ENCODE measurements at places on chromosomes 3 and 15.
A peak's percentile ranks its signal among the peaks of the same experiment; 100 is the strongest.

DNA sequence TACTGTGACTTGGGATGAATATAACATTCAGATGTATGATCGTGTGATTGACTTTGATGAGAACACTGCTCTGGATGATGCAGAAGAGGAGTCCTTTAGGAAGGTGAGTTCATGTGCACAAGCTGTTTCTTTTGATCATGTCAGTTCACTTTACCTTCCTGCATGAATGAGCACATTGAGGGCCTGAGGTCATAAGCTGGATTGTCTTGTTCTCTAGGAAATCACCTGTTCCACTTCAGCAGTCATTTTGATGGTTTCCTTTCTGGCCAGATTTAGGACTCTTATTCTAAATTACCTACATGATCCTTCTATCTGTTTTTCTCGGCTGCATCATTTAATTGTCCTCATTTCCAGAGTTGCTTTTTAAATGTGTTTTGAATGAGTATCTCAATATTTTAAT lies 4.1 kb downstream of the RCN2 start:
- DNase-seq, result peak; percentile 30

- no peak for DNase-seq
These were observed 2.5 kb upstream of the EOMES start for GRCh38 chr3:27724459-27725197.

DNA sequence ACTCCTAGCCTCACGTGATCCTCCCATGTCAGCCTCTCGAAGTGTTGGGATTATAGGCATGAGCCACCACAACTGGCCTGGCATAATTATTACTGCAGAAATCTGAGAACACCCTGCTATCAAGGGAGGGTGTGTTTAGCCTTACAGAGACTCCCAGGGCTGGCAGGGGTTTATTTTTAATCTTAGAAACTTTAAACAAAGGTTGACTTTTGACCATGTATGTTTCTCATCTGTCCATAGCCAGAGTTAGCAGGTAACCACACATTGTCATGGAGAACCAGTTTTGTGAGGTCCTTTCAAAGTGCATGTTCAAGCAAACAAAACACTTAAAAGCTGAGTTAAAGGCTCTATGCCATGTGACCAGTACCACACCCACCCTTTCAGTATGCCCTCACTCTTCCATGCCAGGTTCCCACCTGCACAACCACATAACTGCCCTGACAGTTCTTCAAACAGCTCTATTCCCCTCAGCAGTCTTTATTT lies 11.1 kb downstream of the SIAH2 start:
- no peak for DNase-seq

DNA sequence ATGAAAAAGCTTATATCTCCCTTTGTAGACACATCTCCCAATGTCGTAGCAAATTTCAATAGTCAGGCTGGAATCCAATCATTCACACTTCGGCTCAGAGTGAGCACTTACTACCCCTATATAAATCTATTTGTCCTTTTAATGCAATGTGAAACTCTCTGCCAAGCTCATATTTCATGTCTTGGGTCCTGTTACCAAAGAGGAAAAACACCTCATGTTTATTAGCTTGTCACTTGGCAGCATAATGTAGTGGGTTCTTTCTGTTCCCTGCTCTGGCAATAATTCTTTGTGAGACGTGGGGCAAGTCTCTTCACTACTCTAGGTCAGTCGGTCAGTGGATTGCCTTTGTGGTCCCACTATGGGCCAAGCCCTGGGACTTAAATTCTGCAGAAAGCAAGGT lies 107.1 kb downstream of the SRGAP3 start:
- DNase-seq, result no peak

DNA sequence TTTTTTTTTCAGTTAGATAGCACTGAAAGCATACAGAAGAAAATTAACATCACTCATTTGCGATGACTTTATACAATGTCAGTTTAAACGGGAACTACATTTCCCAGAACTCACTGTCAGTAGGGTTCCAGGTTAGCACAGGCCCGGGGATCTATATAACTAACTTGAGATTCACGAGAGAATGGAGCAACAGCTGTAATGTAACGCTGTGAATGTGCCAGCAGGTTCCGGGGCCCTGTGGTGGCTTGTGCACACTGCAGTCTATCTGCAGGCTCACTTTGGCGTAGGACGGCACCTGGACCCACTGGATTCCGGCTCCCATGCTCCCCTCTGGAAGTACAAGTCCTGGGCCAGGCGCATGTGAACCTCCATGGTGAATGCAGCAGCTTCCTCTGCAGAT lies 19.4 kb downstream of the CCR1 start:
- no peak for DNase-seq

DNA sequence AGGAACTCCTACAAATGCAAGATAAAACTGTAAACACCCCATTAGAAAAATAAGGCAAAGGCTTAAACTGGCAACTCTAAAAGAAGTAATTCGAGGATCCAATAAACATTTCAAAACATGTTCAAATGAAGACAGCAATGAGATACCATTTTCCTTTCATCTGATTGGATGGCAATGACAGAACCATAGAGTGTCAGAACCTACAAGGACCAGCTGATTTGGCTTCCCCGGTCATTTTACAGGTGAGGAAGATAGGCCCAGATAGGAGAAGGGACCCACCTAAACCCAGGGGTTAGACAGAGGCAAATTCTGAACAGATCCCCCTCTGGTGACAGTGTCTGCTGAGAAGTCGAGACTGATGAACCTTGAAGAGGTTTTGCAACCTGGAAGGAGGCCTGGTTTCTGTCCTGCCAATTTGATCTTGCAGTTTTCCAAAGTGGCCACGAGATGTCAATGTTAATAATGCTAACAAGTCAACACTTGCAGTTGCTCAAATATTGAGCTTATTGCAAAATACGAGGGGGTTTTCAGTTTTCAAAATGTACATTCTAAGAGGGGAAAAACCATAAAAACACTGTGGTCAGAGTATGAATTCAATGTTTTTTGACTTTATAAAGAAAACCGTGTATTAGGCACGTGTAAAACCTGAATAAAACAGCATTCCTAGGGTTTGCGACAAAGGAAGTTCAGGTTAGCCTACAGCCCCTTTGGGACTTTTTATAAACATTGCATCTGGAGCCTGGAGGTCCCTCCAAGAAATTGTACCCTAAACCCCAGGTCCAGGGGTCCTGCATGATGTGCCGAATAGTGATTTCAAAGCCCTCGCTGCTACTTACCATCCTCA lies 21.5 kb downstream of the CFAP161 start:
- DNase-seq, result no peak

- DNase-seq, result no peak
These were observed 122.5 kb downstream of the IGSF11 start for GRCh38 chr3:118912188-118912587.

DNA sequence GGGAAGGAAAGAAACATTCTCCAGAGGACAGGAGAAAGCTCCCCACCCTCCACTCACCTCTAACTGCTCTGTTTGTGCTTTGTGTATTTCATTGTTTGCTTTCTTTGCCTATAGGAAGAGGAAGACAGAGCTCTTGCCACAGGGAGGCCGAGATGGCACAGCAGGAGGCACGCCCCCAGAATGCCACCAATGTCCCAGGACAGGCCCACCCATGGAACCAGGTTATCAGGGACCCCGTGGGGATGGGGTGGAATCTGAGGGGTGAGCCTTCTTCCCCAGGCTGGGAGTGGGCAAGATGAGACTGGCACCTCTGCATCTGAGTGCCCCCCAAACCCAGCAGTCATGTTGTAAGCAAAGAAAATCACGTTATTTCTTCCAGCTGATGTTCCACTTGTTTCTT lies 155.8 kb downstream of the TBC1D2B start:
- no peak for DNase-seq

DNA sequence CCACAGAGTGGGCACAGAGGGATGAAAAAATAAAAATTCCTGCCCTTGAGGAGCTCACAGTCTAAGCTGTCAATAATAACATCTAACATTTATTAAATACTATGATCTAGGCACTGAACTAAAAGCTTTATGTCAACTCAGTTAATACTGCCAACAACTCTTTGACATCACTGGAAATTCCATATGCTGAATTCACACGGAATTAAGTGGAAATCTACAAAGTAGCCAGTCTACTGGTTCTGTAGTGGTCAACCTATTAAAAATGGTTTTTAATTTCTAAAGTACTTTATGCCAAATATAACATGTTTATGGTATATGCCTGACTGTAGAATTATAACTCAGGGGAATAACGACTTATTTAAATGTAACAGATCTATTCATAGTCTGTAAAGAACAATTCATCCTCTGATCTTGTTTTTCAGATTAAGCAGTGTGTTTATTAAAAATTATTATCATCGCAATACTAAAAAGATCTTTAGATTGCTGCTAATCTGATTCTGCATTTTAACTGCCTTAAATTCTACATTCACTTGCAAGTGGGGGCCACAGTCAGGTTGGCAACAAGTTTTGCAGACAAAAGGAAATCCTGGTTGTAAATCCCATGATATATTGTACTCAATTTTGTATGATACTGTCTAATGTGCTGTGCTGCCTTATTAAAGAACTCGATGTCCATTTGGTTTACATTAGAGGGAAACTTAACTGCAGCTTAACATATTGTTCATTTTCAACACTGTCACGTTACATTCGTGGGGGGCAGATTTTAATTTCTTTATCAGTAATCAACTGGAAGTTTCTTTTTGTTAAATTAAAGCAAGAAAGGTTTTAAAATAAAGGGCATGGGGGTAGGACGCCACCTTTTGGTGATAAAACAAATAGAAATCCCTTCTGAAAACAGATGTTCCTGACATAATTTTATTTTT lies 2.6 kb upstream of the FOXP1 start:
- no peak for DNase-seq

DNA sequence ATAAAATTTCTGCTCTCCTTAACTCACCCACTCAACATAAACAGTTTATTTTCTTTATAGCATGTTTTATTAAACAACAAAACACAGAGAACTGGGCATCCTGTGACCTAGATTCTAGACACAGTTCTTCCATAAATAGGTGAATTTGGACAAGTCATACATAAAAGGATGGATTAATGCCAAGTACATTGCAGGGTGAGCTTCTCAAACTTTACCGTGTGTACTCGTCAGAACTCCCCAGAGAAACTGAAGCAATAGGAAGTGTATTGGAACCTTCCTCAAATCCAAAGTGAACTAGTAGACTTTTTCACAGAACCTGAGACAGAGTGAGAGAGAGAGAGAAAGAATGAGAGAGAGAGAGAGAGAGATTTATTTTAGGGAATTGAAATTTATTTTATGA lies 139.7 kb downstream of the CD47 start:
- DNase-seq, result no peak

DNA sequence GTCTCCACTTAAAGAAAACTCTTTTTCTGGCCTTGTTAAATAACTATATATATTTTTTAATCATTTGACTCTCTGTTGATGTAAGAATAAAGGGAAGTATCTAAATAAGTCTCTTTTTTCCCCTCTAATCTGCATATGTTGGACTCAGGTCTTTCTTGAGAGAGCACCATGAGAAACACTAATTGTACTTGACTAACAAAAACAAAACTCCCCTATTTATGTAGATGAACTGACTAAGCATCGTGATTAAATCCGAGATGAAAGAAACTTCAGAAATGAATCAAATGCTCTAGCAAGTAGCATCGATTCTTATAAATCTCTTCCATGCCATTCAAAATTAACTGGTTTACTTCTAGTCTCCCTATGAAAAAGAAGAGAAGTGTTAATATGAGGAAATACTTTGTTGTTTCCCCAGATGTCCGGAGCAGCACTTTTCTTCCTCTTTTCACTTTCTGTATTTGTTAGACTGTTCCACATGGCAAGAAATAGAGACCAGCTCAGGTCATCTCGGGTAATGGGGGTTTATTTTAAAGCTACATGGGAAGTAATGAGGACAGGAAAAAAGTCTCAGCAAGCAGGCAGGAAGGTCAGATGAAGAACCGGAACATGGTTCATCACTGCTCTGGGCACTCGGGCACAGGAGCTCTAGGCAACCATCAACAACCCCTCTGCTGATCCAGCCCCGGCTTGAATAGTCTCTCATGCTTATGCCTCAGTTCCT lies 288.3 kb downstream of the CNTN6 start:
- no peak for DNase-seq

- DNase-seq, result no peak
These were observed 169.7 kb downstream of the RSRC1 start for GRCh38 chr3:158279609-158280008.

- no peak for DNase-seq
These were observed 32.2 kb downstream of the GRM2 start for GRCh38 chr3:51739110-51739509.

DNA sequence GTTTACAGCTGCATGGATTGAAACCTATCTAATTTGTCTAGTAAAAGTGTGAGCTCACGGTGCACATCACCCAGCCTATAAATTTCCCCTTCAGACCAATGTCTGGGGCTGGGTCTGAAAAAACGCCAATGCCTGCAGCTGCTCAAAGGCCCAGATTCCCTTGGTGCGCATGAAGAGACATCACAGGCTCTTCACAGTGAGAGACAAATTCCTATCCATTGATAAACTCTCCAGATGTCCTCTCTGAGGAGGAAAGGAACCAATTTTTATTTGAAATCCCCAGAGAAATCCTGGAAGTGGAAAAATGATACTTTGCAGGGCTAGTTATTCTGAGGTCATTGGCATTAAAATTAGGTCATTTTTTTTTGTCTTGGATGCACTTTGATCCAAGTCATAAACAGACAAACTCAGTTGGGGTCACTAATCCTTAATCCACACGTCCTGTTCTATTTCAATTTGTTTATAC lies 360.5 kb downstream of the EPHA3 start:
- DNase-seq, result no peak

- no peak for DNase-seq
These were observed 15.8 kb downstream of the RUVBL1 start for GRCh38 chr3:128107834-128108233.

DNA sequence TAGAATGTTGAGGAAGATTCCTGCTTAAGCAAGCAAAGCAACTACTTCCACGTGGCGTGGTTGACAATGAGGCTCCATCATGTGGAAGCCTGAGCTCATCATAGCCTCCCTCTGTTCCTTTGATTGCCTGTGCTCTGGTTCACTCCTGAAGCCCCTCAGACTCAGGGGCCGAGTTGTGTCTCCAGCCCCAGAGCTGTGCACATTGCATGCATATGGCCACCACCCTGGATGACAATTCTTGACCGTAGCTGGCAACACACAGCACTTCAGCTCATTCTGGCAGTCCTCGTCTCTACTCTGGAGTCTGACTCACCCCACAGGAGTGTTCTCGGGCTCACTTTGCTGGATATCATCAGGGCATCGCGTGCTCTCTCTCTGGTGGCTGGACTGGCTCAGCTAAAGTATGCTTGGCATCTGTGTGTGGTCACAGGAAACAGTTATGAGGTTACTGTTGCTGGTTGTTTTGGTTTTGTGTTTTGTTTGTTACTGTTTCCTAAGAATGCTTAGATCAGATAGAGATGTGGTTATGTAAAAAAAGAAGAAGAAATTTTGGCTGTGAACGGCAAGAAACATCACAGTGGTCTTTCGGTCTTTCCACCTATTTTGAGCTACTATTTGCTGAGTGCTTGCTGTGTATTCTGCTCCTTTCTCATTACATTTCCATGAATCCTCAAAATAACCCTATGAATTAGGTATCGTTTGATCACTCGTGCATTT lies 41.6 kb upstream of the MRPS22 start:
- no peak for DNase-seq

All from GM18507 (cell line).